ENCODE measurements at places on chromosomes 4 and X.

DNA sequence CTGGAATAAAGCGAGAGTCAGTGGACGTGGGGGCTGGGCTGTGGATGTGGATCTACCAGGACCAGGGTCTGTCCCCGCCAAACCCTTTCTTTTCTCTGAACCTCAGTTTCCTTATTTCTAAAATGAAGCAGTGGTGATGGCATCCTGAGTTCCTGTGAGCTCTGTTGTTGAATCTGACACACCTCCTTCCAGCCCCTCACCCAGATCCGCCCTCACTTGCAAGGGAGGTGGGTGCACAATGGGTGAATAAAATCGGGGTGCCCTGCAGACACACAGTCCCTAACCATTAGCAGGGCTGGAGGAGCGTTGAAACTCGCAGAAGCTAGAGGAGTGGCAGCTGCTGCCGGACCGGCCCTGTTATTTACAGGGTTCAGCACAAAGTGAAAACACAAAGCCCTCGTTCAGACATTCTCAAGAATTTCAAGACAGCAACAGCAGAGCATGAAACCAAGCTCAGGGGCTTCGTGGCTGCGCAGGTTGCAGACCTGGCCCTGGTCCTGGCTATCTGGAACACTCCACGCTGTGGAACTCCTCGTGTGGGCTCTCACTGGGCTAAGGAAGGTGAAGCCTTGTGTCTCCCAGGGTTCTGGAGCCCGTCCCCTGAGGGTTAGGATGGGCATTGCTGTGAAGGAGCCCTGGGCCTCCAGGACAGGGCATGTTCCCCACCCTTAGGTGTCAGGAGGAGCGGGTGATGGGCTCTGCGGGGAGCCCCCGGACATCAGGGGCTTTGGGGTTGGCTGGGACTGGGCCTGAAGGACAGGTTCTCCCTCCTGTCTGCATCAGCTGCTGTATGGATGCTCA is 42.9 kb downstream of the PSAPL1 start:
- no peak for DNase-seq

DNA sequence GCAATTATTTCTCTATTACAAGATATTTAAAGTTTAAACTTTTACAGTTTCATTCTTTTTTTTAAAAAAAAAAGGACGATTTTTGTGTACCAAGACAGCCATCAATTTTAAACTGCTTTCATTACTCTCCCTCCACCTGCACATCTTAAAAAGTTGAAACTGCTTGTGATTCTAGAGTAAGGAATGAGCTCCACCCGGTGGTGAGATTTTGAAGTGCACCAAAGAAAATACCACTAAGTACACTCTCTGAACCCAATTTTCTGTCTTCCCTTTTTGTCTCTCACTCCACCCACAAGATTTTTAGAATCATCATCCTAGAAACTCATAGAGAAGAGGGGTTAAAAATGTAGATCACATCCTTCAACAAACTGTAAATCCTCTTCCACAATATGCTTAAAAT is 91.3 kb upstream of the WDR44 start:
- DNase-seq, result no peak

DNA sequence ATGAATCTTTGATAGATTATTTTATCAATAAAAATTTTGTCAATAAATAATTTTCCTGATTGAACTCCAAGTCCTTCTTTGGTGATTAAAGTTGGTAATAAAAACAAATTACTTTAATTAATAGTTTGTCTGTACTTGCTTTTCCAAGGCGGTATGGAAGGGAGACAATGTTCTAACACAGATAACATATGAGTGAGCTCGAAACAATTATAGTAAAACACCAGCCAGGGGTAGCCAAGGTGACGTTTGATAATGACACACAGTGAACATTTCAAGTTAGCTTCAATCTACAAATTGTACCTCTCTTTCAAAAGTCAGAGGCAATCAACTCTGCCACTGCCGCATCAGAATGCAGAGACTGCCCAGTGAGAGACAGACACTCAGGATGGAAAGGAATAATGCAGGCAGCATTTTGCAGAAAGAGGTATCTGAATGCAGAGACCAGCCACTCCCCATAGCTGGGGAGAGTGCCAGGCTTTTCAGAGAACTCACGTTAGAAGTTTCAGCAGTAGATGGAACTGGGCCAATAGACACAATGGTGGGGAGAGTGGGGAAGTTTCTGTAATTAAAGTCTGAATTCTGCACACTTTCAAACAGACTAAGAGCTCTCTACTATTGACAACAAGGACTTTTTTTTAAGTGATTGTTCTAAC is 18.1 kb upstream of the ATOH1 start:
- no peak for DNase-seq

DNA sequence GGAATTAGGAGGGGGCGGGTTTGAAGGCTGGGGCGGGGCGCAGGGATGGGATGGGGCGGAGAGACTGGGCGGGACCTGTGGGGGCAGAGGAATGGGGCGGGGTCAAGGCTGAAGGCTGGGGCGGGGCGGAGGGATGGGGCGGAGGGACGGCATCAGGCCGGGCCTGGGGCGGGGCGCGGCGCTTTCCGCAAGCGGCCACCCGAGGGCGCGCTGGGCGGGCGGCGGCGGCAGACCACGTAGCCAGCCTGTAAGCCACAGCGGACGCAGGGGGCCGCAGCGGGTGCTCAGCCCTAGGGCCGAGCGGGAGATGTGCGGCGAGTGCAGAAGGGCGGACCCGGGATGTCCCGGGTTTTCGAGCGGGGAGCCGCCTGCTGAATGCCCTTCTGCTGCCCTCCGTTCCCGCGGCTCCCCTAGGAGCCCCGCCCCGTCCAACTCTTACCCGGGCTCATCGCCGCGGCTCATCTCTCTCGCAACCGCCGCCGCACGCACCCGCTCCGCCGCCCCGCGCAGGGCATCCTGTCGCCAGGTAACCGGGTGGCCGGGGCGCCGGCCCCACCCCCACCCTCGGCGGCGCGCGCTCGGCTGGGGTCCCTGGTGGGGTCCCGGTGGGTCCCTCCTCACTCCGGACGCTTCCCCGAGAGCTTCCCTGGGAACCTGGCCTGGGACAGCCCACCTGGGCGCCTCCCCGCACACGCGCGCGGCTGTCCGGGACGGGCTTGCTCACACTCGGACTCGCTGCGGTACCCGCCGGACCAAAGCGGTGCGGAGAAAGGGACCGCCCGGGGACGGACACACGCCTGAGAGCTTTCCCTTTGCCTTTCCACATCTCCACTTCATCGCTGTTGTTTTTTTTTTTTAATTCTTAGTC is at the start of gene CCDC110:
Gene CCDC110, minus strand, starts transcription at position 499 of the 868 bp plus-strand sequence. Its CDS starts 50 bp downstream, at position 449.
- peak; percentile 79 for DNase-seq

- DNase-seq, result no peak
Measured at GRCh38 chr4:165634766-165635165, 238.3 kb upstream of the TLL1 start.

- peak; percentile 32 for DNase-seq
Measured at GRCh38 chrX:42948723-42949657, 171.0 kb upstream of the PPP1R2C start.

- DNase-seq, result no peak
Measured at GRCh38 chr4:57401586-57401985, 291.4 kb upstream of the IGFBP7 start.

GRCh38 chrX:9866633-9867032 is 80.4 kb downstream of the SHROOM2 start:
- no peak for DNase-seq

GRCh38 chr4:125316791-125317524 is 2.2 kb downstream of the FAT4 start:
- no peak for DNase-seq

GRCh38 chrX:134254511-134254910 is 17.5 kb downstream of the CCDC160 start:
- no peak for DNase-seq

DNA sequence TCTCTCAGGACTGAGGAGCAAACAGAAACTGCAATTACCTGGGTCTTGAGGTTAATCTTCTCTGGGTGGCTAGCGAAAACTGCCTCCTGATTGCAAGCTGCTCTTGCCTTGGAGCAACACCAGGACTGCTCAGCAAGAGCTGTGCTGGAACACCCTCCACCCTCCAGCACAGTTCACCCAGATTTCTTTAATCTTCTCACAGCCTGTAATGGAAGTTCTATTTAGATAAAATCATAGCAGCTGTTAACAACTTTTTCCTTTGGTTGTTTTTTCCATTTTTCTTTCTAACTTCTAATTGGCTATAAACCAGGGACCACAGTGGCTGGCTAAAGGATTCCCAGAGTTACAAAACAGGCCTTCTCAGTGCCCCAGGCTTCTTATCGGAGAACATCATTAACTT is 36.3 kb downstream of the OPHN1 start:
- DNase-seq, result no peak

DNA sequence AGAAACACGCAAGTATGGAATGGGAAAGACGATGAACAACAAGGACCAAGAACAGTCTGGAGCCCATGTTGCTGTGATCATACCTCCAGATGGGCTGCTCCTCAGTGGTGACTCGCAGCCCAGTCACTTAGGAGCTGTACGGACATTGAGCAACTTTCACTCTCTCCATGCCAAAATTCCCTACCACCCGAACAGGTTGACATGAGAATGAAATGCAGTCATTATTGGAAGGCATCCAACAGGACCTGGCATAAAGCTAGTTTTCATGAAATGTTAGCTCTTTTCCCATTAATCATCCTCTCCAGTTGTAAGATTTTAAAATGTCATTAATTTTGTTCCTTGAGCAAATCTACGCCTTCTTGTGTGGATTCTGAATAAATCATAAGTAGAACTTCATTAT is 82.7 kb upstream of the GPM6B start:
- no peak for DNase-seq

GRCh38 chrX:150704030-150704613 is 10.9 kb downstream of the MTMR1 start:
- no peak for DNase-seq

DNA sequence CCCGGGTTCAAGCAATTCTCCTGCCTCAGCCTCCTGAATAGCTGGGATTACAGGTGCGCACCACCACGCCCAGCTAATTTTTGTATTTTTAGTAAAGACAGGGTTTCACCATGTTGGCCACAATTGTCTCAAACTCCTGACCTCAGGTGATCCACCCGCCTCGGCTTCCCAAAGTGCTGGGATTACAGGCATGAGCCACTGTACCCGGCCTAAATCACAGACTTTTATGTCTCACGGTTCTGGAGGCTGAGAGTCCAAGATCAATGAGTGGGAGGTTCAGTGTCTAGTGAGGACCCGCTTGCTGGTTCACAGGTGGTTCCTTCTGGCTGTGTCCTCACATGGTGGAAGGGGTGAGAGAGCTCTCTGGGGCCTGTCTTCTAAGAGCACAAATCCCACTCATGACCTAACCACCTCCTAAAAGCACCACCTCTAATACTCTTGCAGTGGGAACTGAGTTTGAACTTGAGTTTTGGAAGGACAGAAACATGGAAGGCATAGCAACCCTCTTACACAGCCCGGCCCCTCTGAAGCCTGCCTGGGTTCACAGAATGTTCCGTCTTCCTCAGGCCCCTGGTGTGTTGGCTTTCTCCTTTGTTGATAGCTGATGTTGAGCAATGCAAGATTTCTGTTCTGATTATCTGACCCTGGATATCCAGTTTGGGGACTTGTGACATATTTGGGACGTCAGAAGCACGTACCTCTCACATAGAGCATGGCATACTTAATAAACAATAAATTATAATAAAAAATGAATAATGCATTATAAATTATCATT is 1.9 kb upstream of the AKAP17A start:
- no peak for DNase-seq

DNA sequence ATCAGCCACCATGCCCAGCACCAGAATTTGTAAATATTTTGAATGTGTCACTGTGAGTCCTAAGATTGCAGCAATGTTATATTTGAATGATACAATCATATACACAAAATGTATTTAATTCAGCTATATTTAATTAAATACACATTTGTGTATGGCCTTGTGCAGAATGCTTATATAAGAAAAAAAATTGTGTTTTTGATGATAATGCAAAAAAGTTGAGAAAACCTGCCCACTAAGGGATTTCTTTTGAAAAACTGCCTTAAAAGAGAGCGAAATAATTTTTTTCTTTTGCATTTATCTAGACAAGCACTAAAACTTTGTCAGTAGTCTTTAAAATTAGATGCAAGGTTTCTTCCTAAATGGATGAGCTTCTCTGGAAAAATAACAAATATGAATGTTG is 68.1 kb upstream of the OTUD4 start:
- DNase-seq, result no peak

DNA sequence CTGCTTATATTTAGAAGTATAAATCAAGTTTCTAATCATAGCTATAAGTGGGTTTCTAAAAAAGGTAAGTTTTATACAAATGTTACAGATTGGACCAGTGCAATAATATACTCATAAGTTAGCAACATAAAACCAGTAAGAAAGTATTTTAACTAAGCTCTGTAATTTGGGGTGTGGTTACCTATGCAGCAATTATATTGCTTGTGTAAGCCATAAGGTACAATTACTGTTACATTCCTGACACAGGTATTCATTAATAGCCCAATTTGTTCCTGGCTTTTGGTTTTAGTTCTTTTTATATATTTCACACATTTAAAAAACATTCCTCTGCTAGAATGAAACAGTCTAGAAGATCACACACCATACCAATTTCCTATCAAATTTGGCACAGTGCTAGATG is 115.1 kb downstream of the FRYL start:
- no peak for DNase-seq

DNA sequence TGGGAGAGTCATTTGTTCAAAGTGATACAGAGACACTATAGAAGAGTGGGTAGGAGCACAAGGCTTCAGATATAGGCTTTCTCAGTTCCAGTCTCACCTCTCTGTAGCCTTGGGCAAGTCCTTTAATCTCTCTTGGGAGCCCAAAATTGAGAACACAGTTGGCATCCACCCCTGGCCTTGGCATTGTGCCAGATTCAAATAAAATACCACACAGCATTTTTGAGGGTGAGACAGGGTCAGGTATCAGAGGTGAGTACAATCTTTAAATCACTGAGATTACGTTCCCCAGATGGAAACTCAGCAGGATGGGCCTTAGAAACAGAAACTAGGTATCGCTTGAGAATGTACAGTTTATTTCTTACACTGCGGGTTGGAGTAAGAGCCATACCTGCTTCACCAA is 25.2 kb upstream of the SMIM10L2A start:
- DNase-seq, result no peak

GRCh38 chr4:187017147-187017546 is 293.5 kb upstream of the FAT1 start:
- no peak for DNase-seq

DNA sequence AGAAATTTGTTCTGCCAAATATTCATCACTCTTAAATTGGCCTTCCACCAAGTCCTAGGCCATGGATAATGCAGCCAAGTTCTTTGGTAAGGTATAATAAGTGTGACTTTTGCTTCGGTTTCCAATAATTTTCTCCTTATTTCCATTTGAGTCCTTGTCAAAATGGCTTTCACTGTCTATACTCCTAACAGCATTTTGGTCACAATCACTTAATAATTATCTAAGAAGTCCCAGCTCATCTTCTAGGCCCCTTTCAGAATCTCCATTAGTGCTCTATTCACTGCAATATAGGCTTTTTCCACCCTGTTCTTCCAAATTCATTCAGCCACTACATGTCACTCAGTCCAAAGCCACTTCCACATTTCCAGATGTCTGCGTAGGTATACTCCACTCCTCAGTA is 51.0 kb upstream of the SPIN4 start:
- no peak for DNase-seq

- DNase-seq, result no peak
Measured at GRCh38 chrX:63993936-63994335, 208.9 kb upstream of the ARHGEF9 start.

Measured in activated effector memory CD4-positive, alpha-beta T cell treated with Interleukin-2 at 50 U/mL for 16 hours (primary cell).